Stimulated activated memory B cell treated with anti-CD40 and anti-IgM and Interleukin-4, amounts not matched to agents 10 μg/mL and 1 μg/mL and 100 μg/mL, for 72 hours (primary cell): ENCODE measurements at places on chromosomes 1 and 21.

GRCh38 chr1:30315185-30315960 is 408.0 kb downstream of the MATN1 start:
- ATAC-seq: no peak

GRCh38 chr1:214898718-214899117 is 183.8 kb upstream of the KCNK2 start:
- ATAC-seq: no peak

DNA sequence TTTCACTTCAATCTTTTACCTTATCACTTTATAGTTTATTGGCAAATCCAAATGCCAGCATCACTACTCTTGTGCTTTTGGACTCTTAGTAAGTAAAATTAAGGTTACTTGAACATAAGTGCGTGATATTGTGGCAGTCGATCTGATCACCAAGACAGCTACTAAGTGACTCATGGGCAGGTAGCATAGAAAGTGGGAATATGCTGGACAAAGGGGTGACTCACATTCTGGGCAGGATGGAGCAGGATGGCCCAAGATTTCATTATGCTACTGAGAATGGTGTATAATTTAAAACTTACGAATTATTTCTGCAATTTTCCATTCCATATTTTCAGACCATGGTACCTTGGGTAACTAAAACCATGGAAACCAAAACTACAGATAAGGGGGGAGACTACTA is 120.2 kb downstream of the ROR1 start:
- ATAC-seq: no peak

DNA sequence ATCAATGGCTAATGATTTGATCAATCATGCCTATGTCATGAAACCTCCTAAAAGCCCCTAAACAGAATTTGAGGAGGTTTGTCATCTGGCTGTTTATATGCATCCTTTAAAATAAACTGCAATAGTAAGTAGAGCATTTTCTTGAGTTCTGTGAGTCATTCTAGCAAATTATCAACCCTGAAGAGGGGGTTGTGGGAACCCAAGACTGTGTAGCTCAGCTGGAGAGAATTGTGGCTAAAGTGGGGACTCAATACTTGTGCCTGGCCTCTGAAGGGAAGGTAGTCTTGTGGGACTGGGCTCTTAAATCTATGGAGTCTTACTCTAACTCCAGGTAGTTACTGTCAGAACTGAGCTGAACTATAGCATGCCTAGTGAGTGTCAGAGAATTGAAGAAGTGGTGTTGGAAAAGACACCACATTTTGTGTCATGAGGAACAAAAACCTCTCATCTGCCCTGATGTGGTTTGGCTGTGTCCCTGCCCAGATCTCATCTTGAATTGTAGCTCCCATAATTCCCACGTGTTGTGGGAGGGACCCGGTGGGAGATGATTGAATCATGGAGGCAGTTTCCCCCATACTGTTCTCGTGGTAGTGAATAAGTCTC is 402.4 kb downstream of the USH2A start:
- no peak for ATAC-seq

- ATAC-seq: no peak
Observed at GRCh38 chr1:233081735-233082134, 131.3 kb downstream of the NTPCR start.

GRCh38 chr1:167429612-167430011 is 88.7 kb downstream of the CD247 start:
- ATAC-seq: no peak
